Ureter (tissue), 1 donor: ENCODE measurements at places on chromosomes 2 and 18. TPM values are rescaled to one million over a fixed set of nuclear protein-coding genes. Genes with fewer than 3 reads are reported as not detected.
A peak's percentile ranks its signal among the peaks of the same experiment; 100 is the strongest.

SLC14A1 gene
- total RNA-seq: 136 TPM

POTEJ gene
- not detected for total RNA-seq

CFC1B gene
- total RNA-seq: not detected

TGFA gene
- 17.8 TPM for total RNA-seq

LIPG gene
- total RNA-seq: 6.2 TPM

CERKL gene
- total RNA-seq: 0.29 TPM

REV1 gene
- total RNA-seq: 99.6 TPM

GPBAR1 gene
- 1.5 TPM for total RNA-seq

PPP1CB gene
- 373 TPM for total RNA-seq

PDE1A gene
- total RNA-seq: 9.7 TPM

SPP2 gene
- total RNA-seq: not detected

MYOM1 gene
- 9.7 TPM for total RNA-seq

AGXT gene
- total RNA-seq: 0.31 TPM

GRCh38 chr2:20509770-20510490 lies 63.1 kb downstream of the RHOB start:
- peak; percentile 56 for DNase-seq

- peak; percentile 45 for DNase-seq
Observed at GRCh38 chr2:147255812-147256211, 589.0 kb upstream of the ACVR2A start.

DNA sequence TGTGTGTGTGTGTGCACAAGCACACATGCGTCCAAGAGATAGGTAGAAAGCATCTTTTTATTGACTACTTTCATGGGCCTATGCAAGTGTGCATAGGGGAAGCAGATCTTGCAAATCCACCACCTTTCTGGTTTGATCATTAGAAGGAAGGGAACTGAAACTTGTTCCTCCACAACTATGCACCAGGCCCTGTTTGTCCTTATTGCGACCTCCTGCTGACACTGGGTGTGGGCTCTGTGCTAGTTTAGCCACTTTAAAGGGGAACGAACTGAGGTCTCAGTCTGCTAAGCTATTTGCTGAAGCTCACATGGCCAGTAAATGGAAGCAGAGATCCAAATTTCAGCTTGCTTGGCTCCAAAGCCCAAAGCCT lies 32.1 kb upstream of the INSIG2 start:
- DNase-seq: no peak

DNA sequence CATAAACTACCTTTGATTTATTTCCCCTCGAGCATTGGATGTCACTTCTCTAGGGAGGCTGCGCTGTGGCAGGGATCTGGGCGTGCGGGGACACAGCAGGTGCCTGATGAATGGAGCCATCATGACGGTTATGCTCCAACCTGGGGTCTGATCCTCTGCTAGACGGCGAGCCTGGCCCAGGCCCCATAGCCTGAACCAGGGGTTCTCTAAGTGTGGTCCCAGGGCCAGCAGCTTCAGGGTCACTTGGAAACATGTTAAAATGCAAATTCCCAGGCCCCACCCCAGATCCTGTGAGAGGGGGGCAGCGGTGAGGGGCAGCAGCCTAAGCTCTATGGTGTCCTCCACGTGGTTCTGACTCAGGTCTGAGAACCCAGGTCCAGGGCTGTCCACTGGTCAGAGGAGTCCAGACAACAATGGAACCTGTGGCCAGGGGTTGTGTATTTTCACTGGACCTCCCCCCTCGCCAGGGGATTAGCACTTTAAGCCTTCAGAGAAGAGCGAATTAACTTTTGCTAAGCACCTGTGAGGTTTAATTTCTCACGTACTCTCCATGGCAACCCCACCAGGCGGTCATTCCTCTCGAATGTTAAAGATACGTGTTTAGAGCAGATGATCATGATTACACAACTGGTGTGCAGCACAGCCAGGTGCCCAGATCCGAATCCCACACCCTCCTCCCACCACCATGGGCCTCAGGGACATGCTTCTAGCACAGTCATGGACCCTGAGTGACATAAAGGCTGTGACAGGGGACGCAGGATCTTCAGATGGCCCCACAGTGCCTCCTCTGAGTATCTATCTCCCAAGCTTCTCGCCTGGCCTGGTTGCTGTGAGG lies 1.6 kb upstream of the ARHGEF4 start:
- DNase-seq: no peak

DNA sequence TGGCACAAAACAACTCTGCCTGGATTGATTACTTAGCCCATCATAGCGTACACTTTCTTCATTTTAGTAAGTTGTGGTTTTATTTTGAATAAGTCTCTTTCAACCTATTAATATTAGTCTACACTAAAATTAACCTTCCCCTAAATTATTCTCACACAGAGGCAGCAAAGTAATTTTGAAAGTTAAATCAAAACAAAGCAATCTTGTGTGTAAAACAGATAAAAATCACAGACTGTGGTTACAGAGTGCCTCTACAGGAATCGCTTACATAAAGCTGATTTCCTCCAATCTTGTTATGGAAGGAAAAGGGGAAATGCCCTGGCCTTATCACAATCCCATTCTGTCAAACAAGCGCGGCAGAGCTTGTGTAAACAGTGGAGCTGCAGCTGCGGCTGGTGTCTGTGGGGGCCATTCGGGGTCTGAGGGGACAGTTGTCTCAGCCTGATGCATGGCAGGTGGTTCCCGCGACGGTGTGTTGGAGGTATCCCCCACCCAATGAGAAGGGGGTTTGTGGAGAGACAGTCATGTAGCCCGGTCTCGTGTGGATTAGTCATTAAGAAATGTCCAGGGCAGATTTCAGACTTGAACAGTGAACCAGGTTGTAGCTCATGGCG lies 42.1 kb downstream of the BCL2L11 start:
- DNase-seq: no peak

DNA sequence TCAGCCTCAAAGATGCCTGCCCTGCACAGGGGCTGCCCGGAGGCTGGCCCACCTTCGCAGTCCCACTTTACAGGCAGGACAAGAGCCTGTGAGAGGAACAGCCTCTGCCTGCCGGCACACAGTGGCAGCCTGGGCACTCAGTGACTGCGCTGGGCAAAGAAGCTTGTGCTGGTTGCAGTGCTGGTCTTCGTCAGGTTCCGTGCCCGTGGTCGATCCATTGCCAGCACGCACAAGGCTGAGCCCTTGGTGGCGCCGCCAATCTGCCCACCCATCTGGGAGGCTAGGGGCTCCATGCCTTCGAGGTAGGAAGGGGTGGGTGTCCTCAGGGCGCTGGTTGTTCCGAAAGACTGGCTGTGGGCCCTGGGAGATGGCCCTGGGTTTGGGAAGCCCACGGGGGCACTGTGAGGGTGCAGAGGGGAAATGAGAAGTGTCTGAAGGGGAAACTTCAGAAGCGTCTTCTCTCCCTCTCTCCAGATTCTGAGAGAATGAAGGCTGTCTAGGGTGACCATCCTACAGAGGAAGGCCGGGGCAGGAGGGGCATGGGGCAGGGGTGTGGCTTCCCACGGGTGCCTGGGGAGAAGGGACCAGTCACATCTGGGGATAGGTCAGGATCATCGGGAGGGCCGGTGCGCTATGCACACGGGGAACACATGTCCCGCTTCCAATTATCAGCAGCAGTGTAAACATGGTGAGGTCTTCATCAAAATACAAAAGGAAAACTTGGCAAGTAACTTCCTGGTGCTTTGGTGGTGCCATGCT lies 49.1 kb upstream of the HS6ST1 start:
- DNase-seq: no peak

DNA sequence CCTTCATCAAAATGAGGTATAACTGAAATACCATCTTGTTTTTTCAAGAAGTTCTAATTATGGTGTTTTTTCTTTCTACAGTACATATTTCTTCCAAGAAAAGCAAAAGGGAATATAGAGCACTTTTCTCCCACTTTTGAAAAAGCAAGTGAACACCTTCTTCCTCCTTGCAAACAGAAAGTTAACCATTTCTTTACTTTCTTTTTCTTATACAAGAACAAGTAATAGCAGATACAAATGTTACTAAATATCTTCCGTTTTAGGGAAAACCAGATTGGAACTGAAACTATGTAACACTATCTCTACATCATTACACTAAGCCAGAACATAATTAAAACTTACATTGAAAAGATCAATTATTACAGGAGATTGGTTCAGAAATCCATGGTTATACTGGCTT lies 44.0 kb downstream of the COBLL1 start:
- no peak for DNase-seq

DNA sequence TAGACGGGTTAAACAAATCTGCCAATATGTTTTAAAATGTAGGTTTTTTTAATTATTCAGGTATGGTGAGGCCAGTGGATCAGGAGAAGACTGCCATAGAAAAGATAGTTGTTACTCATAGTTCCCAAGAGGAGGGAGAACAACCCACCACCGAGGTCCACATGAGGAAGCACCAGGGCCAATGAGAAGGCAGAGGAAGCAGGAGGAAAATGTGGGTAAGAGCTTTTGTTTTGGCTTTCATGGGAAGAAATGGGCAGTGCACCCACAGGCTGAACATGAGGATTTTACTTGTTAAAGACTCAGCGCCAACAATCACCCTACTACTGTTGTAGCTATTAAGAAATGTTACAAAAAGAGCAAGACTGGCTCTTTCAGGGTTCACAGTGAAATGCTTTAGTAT lies 191.8 kb upstream of the HNMT start:
- DNase-seq: no peak

DNA sequence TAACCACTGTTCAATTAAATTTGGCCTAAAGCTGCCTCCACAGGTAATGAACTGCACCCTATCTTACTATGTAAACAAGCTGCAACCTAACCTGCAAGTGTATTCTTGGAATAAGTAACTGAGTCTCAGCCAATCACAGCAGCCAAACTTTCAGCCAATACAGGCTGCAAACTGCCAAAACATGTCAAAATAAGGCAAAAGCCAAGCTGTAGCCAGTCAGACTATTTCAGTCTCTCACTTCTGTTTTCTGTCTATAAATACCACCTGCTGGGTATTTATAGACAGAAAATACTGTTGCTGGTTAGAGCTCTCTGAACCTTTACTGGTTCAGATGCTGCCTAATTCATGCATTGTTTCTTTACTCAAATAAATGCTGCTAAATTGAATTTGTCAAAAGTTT lies 14.3 kb downstream of the C2orf76 start:
- no peak for DNase-seq

DNA sequence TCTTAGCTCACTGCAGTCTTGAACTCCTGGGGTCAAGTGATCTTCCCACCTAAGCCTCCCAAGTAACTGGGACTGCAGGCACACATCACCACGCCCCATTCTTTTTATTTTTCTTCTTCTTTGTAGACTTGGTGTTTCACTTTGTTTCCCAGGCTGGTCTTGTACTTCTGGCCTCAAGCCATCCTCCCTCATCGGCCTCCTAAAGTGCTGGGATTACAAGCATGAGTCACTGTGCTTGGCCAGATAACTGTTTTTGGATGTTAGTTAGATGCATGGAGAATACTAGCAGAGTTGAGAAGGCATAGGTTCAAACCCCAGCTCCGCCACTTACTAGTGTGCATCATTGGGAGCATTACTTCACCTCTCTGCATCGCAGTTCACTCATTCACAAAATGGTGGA lies 88.3 kb downstream of the TXNL1 start:
- no peak for DNase-seq

GRCh38 chr18:74294526-74294925 lies 2.8 kb upstream of the CYB5A start:
- DNase-seq: no peak

GRCh38 chr2:17827316-17827715 lies 11.1 kb downstream of the MSGN1 start:
- DNase-seq: no peak

GRCh38 chr2:68762100-68762499 lies 27.5 kb downstream of the ARHGAP25 start:
- DNase-seq: no peak

GRCh38 chr2:44689516-44689915 lies 252.0 kb upstream of the SIX3 start:
- no peak for DNase-seq

DNA sequence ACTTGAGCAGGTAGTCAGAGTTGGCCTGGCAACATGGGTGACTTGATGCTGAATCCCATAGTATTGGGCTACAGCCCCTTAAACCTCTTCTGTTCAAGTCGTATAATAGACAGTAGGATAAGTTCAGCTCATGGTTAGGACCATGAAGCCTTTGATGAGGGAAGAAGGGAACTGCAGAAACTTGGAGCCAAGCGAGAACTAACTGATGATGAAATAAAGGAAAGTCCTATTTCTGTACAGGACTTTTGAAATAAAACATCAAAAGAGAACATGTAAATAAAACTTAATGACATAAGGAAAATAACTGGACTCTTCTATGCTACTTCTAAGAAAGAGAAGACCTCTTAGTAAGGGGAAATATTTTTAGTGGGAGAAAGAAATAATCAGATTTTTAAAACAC lies 51.2 kb upstream of the UGP2 start:
- no peak for DNase-seq

GRCh38 chr18:78403371-78403770 lies 576.2 kb upstream of the SALL3 start:
- no peak for DNase-seq

GRCh38 chr2:130796290-130796689 lies 40.4 kb upstream of the ARHGEF4 start:
- DNase-seq: no peak

GRCh38 chr2:1817256-1818051 lies 73.1 kb upstream of the PXDN start:
- peak; percentile 90 for DNase-seq

DNA sequence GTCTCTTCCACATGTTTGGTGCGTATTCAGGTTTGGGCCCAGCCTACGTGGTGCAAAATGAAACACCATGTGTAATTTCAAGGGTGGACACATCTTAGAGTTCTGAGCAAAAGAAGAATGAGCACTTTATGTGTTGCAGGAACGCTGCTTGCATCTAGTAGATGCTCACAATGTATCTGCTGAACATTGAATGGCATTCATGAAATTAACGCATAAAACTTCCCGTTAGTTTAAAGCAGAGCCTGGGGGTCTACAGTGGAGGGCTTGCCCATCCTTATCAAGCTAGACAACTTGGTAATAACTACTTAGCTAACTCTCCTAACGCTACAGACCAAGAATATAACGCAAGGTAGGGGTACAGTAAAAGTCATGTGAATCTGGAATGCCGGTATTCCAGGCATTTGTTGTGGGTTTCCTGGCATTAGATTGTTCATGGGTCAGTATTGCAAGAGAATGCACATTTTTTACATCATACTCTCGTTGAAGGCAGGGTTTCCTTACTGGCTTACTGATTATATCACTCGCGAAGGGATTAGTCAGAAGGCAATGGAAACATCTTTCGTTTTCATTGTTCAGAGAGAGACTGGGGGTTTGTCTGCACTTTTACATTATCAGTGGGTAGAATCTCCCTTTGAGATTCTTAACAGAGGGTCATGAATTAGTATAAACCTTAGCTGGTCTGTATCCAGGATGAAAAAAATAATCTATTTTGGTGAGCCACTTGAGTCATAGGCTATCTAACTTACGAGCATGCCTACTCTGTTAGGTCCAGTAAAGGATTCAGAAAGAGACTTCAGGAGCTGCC lies 229.5 kb upstream of the EPAS1 start:
- no peak for DNase-seq

GRCh38 chr18:59502274-59503175 lies 143.5 kb upstream of the LMAN1 start:
- DNase-seq: no peak

DNA sequence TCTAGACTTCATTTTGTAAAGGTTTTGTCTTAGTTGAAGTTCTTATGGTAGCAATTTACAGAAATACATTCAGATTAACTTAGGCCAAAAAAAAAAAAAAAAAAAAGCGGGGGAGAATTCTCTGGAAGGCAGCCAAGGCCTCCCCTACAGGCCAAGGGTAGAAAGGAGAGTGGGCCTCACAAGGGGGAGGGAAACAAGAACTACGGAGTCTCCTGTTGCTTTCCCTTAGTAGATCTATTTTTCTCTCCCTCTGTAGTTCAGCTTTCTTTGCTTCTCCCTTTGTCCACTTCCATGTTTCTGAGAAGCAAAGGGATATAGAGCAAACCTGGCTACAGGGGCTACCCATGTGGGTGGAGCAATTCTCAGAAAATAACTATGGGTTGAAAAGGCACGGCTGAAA lies 2.4 kb upstream of the STK11IP start:
- DNase-seq: no peak
